Right hindlimb (tissue), 1 donor: ENCODE measurements at places on chromosomes 2 and 18.

GRCh38 chr18:60623331-60623730 lies 250.8 kb upstream of the MC4R start:
- DNase-seq: no peak

DNA sequence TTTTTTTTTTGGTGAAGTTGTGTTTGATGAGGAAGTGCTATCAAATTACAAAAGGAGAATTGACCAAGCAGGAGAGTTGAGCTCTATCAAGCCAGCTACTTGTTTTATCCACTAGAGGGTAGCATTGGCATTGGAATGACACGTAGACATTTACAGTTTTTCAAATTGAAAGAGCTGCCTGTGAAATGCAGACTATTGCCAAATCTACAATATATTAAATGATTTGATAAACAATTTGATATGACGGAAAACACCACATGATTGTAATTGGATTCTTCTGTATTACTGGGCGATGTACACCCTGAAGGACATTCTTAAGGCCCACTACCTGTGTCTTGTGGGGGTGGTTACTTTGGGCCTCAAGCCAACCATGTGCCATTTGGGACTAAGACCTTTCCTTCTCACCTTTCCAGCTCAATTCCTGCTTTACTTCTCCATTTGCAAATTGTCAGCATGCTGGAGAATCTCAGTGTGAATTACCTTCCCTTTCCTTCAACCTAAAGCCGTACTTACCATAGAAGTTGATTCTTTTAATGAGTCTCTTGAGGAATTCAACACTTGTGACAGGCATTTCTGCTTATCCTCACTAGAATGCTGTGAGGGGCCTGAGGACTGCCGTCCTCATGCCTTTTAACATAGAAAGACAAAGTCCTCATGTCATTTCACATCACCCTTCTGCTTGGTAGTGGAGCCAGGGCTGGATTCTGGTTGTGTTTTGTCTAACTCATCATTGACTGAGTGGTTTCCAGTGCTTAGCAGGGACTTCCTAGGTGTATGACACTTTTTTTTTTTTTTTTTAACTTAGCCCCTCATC lies 134.8 kb upstream of the THUMPD2 start:
- no peak for DNase-seq

DNA sequence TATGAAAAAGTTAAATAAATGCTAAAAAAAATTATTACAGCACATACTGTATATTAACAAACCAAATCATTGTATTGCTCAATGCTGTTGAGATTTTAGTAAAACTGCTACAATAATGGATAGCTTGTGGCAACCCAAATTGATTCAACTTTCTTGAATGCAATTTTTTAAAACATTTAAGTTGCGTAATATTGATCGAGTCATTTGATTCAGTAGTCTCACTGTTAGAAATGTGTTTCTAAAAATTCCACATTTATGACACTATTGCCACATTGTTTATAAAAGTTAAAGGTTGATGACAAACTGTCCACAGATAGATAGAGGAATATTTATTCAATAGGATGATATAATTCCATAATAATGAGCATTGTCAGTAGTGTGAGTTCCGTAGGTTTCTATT lies 640.7 kb upstream of the CRIM1 start:
- no peak for DNase-seq

GRCh38 chr2:30862054-30862651 lies 54.9 kb upstream of the CAPN13 start:
- DNase-seq: peak; percentile 63

GRCh38 chr2:20427931-20428526 lies 18.8 kb upstream of the RHOB start:
- DNase-seq: no peak

DNA sequence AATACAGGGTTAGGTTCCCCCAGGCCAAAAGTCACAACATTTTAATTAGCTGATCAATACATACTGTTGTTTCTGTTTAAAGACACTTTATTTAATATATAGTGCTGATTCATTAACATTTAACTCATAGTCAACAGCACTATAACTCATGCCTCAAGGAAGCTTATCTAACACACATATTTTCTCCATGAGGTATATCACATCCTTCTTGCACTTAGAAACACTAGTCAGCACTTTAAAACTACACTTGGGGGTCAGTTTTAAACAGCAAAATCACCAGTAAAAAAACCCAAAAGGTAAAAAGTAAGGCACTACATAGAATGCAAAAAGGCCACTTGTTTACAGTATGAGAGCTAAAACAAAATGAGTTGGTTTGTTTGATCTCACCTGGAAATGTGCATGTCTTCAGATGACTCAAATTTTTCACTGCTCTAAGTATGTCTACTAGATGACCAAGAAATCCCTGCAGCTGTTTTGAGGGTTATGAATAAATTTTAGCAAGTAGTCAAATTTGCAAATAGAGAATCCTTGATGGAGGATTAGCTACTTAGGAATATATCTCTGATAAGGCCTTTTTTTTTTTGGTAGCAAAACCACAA lies 54.1 kb upstream of the EPB41L5 start:
- no peak for DNase-seq

DNA sequence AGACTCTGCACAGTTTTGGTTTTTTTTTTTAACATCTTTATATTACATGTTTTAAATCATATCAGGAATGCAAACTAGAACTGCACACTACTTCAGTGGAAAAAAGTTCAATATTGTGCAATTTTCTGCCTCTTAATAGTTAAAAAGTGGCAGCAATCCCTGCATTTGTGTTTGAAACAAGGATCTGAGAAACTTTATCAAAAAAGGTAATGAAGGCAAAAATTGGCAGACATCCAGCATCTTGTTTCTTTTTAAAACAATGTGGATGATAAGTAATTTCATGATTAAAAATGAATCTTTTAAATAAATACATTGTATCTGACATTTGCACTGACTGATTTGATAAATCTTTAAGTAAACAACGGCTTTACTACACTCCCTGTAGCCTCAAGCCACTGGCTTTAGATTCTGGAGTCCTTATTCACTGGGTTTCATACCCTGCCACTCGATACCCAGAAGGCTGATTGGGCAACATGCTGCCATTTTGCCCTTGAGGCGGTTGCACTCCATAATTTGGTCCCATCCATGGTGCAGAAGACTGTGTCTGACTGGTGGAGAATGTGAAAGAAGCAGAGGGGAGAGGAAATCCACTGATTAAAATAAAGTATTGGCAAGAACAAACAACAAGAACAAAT lies 21.6 kb upstream of the C2orf42 start:
- no peak for DNase-seq

GRCh38 chr2:106782681-106783080 lies 103.3 kb downstream of the ST6GAL2 start:
- DNase-seq: no peak

DNA sequence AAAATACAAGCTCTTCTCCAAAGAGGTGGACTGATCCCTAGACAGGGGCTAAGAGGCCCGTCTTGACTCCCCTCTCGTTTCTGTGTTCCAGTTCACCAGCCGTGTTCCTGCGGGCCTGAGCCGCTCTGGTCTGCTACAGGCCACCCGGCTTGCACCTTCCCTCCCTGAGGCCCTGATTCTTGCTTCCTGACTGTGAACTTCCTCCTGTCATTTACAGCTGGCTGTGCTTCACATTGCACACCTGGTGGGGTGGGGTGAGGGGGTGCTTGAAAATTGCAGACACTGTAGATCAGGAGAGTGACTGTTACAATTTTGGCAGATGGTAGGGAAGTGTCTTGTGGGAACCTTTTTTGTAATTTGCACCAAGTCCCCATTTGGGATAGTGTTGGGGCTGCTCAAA lies 64.4 kb downstream of the TSN start:
- DNase-seq: no peak

- no peak for DNase-seq
Measured at GRCh38 chr2:112021290-112021689, 33.8 kb upstream of the TMEM87B start.

GRCh38 chr18:62928326-62928725 lies 213.0 kb downstream of the PHLPP1 start:
- no peak for DNase-seq

- peak; percentile 41 for DNase-seq
Measured at GRCh38 chr18:10936176-10937053, 213.0 kb downstream of the PIEZO2 start.

DNA sequence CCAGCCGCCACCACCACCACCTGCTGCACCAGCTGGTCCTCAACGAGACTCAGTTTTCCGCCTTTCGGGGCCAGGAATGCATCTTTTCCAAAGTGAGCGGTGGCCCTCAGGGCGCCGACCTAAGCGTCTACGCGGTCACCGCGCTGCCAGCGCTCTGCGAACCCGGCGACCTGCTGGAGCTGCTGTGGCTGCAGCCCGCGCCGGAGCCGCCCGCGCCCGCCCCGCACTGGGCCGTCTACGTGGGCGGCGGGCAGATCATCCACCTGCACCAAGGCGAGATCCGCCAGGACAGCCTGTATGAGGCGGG lies 1.6 kb downstream of the LRATD1 start:
- no peak for DNase-seq

- DNase-seq: no peak
Measured at GRCh38 chr2:235859651-235860050, 308.5 kb downstream of the GBX2 start.

DNA sequence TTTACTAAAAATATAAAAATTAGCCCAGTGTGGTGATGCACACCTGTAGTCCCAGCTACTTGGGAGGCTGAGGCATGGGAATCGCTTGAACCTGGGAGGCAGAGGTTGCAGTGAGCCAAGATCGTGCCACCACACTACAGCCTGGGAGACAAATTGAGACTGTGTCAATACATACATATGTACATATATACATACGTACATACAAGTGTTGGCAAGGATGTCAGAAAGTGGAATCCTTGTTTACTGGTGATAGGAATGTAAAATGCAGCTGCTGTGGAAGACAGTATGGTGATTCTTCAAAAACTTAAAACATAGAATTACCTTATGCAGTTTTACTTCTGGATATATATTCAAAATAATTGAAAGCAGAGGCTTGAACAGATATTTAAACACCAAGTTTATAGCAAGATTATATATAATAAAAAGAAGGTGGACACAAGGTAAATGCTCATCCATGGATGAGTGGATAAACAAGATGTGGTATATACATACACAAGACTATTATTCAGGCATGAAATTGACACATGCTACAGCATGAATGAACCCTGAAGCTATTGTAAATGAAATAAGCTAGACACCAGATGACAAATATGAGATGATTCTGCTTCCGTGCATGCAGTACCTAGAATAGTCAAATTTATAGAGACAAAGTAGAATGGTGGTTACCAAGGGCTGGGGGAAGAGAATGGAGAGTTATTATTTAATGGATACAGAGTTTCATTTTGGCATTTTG lies 43.2 kb downstream of the CCDC138 start:
- no peak for DNase-seq

DNA sequence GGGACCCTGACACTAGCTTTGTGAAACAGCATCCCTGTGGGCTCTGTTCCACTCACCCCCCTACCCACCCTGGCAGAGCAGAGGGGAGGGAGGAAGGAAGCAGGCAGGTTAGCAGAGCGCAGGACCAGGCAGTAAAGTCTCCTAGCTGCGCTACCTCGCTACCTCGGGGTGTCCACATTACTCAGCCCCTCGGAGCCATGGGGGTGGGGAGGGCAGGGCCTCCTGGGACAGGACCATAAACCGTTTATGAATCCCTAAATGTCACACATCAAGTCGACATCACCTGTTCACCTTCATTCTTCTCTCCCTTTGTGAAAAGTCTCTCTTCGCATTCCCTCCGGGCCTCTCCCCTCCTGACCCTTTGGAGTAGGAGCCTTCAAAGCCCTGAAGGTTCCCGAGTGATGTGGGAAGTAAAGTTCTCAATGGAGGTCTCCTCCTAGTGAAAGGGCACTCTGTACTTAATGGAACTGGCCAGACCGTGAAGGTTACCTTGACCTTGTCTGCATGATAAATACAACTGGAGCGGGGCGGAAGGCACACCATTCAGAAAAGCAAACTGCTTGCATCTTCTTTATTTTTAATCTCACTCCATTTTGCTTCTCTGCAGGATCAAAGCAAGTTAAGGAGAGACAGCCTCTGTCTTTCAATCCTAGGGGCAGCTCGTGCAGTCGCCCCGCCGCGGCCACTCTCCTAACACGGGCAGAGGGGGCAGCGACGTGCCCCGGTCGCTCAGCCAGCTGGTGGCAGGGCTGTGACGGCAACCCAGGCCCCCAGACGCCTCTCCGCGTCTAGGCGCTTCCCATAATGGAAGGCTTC lies 23.7 kb upstream of the SMAD7 start:
- no peak for DNase-seq

DNA sequence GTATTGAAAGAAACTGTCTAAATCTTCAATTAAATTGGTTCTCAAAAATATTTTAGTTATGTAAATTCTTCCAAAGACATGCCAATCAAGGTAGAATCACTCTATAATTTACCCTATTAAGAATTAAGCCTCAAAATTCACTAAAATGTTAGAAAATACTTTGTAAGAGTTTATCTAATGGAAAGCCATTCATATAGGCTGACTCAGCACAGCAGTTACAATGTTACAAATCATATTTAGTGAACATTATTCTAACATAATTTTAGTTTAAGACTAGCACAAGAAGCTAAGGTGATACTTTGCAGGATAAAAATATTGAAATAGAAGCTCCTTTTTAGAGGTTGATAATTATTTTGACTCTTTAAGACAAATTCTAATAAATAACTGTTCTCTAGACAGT lies 137.0 kb downstream of the ZNF385B start:
- DNase-seq: no peak

DNA sequence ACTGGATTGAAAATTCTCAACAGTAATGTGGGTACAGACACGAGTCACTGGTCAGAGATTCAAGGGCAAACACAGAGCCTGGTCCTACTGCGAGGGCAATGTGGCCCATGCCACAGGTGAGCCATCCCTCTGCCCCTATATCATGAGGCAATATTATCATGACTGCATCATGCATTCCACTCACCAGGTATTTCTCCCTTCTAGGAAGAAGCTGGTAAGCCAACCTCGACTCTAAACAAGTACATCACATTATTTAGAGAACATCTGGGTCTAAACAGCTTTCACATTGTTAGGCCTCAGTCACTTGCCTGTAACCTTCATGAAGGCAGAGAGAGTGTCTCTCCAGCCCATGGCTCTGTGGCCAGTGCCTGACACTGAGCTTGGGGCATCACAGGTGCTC lies 14.6 kb upstream of the RPL31 start:
- no peak for DNase-seq

- DNase-seq: no peak
Measured at GRCh38 chr2:104701411-104701911, 152.5 kb upstream of the POU3F3 start.

DNA sequence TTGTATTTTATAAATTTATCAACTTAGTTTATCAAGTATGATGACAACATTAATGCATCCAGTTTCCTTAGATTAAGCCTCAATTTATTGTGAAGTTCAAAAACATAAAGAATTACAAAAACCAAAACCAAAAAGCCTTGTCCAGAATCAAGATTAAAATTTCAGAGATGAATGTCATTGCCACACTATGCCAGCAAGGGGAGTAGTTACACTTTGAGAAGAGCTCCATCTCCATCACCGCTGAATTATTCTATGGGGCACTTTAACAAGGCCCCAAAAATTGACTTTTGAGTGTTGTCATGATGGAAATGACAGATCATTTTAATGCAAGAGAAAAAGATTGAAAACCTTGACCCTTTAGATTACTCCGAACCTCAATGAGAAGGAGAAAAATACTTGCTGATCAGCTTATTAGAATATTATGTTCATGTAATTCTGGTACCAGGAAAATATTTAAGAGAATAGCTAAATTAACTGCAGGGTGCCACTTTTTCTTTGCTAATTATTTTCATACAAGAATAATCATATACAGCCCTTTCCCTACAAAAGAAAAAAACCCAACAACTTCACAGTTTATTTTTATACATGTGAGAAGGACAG lies 152.5 kb upstream of the AQP4 start:
- no peak for DNase-seq
